ENCODE measurements at places on chromosomes 12 and 14.

DNA sequence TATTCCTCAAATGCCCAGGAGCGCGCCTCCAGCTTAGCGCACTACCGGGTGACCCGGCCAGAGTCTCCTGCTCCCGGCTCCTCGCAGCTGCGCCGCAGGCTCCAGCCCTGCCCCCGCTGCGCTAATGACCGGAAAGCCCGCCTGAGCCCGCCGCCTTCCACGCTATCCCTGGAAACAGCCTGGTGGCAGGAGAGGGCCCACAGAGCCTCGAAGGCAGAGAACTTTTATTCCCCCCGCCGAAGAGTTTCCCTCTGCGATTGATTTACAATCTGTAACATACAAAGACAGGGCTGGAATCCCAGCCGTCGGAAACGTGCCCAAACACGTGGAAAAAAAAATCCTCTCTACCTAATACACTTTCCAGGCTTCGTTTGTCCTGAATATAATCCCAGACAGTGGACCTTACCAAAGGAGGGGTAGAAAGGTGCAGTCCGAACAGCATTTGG is 1.5 kb downstream of the COL2A1 start:
- DNase-seq = no peak

DNA sequence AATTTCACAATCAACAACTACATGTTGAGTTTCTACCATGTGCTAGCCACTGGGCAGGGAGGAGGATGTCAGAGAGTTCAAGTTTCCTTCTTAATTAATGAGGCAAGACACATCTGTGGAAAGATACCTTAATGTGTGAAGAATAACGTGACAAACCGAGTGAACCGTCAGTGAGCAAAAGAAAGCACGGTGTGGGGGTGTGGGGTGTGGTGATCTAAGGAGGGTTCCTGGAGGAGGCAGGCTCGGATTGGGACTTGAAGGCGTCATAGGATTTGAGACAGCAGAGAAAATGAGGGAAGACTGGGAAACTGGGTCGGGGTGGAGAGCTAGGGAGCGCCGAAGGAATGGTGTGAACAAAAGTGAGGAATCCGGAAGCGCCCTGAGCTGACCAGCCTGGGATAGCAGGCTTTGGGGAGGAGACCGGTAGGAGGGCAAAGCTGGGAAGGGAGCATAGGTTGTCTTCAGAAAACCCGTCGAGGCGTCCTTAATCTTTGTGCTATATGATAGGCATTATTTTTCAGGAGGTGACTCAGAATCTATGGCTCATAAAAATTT is 22.3 kb downstream of the GALNT8 start:
- DNase-seq = no peak

DNA sequence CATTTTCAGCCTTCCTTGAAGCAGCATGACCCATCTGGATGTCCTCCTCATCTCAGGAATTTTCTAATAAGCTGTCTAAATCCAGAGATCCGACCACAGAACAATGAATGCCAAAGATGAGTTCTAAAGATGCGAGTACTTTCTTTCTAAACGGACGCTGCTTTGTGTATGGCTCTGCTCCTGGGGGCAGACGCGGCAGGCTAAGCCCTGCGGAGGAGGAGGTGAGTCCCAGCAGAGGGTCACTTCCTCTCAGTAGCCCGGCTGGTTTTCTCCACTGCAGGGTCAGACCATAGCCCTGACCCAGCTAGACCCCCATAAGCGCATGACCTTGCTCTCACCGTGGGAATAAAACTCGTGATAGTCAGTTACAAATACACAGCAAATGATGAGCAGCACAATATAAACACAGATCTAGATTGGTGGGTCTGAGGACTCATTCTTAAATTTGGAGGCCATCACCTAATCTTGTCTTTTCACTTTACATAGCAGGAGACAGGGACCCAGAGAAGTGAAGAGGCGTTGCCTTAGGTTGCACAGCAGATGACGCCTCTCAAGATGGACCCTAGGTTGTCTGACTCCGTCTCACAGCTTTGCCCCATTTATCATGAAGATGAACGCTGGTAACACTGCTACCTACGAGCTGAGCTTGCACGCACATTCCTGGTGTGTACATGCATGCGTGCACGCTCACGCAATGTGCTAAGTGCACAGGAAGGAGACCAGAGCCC is 16.6 kb downstream of the SSH1 start:
- DNase-seq = no peak

GRCh38 chr12:2137711-2138110 is 84.9 kb downstream of the CACNA1C start:
- DNase-seq = no peak

- no peak for DNase-seq
Observed at GRCh38 chr12:69210661-69211060, 28.7 kb upstream of the CPSF6 start.

DNA sequence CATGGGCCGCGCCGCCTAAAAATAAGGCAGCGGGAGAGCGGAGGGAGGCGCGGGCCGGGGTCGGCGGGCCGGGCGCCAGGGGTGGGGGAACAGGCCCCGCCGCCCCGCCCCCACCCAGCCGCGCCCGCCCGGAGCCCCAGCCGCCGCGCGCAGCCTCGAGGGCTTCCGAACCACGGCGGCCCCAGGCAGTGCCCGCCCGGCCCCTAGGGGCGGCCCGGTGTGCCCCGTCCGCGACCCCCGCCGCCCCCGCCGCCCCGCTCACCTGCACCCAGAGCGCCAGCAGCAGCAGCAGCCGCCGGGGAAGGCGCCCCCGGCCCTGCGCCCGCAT is 519 bp downstream of the JAG2 start:
- no peak for DNase-seq

DNA sequence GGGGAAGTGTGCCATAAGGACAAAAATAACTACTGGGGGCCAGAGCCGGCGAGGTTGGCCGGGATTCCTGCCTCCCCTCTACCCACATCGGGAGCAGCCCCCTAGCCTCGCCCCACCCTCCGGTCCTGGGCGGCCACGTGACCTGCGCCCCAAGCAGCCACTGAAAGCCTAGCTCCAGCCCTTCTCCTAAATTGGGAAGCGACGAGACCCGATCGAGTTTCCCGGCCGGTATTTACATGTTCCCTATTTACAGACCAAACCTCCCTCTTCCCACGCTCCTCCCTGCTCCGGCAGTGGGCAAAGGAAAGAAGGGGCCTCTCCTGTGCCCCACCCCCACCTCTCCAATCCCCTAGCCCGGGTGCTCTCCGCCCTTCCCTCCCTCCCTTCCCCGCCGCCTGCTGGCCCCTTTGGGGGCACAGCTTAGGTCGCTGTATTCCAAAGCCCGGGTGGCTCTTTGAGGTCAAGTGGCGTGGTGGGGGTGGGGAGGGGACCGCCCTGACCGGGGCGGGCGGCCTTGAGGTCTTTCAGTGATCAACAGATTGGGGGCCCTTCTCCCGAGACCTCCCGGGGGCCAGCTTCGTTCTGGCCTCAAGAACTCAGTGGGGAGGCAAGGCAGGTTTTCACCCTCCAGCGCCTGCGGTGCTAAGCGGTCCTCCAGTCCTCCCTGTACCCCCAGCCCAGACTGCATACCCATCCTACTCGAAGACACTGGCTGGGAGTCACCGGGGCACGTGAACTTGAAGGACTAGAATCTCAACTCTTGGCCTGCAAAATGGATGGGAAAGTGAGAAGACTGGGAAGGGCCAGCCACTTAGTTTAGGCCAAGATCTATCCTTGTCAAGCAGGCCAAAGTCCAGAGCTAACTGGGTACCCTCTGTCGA is 6.3 kb upstream of the CTDSP2 start:
- DNase-seq = no peak

GRCh38 chr12:43206396-43206795 is 345.6 kb downstream of the ADAMTS20 start:
- DNase-seq = no peak

DNA sequence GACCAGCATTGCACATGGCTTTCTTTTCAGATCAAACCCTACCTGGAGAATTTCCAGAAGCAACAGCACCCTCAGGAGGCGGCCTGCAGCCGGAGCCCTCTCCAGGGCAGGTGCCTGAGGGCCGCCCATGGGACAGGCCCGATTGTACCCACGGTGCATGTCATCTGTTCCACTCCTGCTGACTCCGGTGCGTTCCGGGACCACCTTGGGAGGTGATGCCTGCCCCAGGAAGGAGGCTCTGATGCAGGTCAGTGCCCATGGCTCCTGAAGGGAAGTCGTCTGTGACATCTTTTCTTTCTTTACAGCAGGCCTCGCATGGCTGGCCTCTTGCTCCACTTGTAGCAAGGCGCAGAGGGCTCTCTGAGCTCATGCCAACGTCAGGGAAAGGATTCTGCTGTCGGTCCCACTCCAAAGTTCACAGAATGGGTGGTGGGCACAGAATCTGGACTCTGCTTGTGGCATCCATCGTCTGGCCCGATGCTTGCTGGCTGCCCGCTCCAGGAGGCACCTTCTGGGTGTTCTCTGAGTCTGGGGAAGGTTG is 160.7 kb upstream of the RTL1 start:
- no peak for DNase-seq

GRCh38 chr14:99427632-99428300 is 52.9 kb downstream of the SETD3 start:
- no peak for DNase-seq

DNA sequence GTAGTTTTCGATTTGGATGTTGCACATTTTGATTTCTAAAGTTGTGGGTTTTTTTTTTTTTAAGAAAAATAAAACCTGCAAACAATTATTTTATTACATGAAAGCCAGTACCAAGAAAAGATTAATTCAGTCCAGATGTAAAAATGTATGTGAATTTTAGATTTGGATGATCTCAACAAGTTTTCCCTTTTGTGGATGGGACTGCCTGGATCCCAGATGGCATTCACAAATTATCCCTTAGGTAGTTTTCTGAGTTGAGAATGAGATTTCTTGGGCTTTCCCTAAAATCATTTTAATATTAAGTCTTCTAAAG is 2.8 kb downstream of the FRMD6 start:
- DNase-seq = no peak
